Muscle of leg (tissue), 16 donors: ENCODE measurements at places on chromosomes 2 and 18. TPM values are rescaled to one million over a fixed set of nuclear protein-coding genes. Genes with fewer than 3 reads are reported as not detected.

Gene UGT1A8
- not detected for total RNA-seq

Gene KCNK3
- 1.1 TPM for total RNA-seq

Gene DPY30
- 47.5 TPM for total RNA-seq

Gene RAB17
- total RNA-seq = 0.93 TPM

Gene NTSR2
- total RNA-seq = not detected

Gene C2orf76
- total RNA-seq = 11.9 TPM

Gene FSIP2
- 2.6 TPM for total RNA-seq

Gene TRPM8
- not detected for total RNA-seq

Gene RTP5
- not detected for total RNA-seq

Gene FEV
- not detected for total RNA-seq

Gene CACNB4
- 7.2 TPM for total RNA-seq
